ENCODE measurements at places on chromosomes 2 and 18.

GRCh38 chr18:76553715-76554546 is 58.9 kb upstream of the ZNF516 start:
- DNase-seq = no peak

DNA sequence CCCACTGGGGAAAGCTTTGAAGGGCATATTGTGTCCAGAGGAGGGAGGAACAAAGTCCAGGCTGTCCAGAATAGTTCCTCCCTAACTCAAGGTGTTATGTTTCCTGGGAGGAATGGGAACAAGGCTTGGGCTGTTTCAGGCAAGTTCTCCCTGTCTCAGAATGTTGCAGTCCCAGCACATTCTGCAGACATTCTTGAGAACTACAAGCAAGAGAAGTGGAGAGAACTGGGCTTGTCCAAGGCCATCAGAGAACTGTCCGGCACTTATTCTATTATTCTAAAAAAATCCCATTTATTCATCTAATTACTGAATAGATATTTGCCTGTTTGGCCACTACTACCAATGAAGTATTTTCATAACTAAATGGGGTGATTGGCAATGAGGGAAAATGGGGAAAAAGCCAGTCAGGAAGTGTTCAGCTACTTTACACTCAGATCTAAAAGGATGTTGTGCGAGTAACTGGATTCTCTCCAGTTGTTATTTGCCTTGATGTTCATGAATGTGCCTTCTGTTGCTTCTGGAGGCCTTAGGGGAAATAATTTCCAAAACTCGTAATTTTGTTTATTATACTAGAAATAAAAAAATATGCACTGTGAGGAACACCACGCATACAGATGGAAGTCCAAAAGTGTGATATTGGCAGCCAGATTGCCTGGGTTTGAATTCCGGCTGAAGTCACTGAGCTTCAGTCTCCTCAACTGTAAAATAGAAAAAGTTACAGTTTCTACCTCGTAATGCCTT is 300.1 kb upstream of the RND3 start:
- no peak for DNase-seq

DNA sequence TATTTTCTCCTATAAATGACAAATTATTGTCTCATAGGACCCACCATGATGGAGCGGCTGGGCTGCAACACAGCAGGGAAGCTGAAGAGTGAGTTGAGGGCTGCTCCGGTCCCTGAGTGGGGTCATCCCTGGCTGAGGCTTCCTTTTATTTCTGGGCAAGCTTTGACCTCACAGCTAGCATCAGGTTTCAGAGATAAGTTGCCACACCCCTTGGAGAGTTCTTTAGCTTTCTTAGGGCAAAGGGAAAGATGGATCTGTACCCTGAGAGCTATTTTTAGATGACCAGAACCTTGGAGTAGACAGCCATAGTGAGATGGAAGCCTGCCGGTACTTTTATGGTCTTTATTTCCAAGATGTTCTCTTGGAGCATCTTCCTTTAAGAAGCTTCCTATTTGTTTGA is 11.5 kb downstream of the MYL1 start:
- no peak for DNase-seq

DNA sequence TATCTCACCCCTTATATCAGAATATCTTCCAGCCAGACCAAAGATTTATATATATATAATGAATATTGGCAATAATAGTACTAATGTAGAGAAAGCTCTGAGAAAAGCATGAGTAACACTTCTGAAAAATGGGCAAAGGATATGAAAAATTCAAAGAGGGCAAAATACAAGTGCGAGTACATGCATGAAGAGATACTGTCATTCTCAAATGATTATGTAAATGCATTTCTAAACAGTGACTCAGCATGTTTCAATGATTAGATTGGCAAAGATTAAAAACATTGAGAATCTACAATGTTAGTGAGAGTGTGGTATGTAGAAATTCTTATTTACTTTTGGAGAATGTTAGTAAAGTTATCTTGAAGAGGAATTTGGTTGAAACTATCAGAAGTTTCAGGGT is 118.3 kb upstream of the NEDD4L start:
- no peak for DNase-seq

- DNase-seq = no peak
Observed at GRCh38 chr18:62846313-62846712, 131.0 kb downstream of the PHLPP1 start.

DNA sequence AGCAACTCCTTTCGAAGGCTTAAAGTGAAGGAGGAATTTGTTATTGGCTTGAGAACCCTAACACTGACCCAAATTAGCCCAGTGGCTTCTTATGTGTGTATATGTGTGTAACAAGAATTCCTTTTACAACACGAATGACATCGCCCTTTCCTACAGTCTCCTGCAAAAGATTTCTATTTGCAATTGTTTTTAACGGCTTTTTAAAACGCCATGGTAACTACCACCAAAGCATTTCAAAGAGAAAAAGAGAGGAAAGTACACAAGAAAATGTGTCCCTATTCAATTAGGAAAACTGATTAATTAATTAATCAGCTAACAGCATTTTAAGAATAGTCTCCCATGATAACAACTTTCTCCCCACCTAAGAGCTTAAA is 58.1 kb downstream of the PAX3 start:
- DNase-seq = no peak

DNA sequence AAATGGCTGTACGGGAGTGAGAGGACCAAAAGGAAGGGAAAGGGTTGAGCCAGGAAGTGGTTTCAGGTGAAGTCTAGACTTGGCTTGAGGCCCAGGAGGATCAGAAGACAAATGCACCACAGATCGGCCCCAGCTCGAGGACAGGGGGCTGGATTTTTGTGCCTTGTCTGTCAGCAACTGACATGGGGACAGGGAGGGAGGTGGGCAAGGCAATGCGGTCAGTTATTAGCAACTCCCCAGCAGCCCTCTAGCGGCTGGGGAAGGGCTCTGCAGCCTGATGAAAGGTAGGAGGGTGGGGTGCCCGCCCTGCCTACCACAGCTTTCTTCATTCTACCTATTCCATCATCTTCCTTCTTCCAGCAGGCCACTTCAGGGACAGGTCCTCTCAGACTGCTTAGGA is 50.0 kb downstream of the CPO start:
- peak; percentile 10 for DNase-seq

DNA sequence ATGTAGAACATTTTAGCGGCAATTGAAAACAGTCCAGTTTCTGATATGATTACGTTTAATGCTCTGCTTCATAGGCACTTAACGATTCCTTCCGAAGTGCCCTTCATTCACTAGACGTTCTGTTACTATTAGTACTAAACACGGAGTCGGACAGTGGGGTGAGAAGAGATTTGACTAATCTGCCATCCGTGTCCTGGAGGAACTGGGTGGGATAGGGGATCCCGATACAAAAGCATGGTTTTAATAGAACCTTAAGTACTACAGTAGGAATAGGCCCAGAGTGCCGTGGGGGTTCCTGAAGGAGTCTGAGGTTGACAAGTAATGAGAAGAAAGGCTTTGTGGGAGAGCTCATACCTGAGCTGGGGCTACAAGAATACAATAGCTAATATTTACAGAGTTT is 631 bp downstream of the MORN2 start:
- DNase-seq = no peak

GRCh38 chr2:22737144-22737543 is 647.8 kb upstream of the KLHL29 start:
- no peak for DNase-seq

DNA sequence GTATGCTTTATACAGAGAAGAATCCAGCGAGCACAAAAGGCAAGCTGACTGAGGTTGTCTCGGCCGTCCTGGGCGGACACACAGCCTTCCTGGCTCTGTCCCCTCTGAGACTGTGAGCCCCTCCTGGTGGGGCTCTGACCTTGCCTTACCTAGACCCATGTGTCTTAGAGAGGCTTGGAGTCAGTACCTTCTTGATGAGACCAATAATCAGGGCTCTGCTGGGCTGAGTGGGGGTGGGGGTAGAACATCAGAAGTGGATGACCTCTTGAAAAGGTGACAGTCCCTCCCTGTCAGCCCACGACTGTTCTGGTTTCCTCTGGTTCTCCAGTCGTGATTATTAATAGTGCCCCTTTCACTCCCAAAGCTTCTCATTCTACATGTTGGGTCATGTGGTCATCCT is 31.2 kb downstream of the TWIST2 start:
- no peak for DNase-seq

DNA sequence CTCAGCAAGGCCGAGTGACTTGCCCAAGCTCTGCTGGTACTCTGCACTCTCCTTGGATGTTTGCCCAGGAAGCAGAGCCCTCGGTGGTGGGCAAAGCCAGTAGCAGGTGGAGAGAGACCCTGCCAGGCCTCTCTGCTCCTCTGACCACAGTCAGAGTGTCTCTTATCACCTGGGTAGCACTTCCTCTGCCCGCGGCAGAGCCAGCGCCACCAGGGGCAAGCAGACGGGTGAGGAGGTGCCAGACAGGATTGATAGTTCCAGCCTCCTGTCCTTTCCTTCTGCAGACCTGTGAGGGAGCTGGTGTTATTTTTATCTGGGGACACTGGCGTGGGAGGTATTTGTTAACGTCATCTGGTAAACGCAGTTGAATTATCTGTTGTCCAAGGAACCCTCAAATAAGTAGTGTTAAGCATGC is 152.9 kb downstream of the SMAD7 start:
- no peak for DNase-seq

DNA sequence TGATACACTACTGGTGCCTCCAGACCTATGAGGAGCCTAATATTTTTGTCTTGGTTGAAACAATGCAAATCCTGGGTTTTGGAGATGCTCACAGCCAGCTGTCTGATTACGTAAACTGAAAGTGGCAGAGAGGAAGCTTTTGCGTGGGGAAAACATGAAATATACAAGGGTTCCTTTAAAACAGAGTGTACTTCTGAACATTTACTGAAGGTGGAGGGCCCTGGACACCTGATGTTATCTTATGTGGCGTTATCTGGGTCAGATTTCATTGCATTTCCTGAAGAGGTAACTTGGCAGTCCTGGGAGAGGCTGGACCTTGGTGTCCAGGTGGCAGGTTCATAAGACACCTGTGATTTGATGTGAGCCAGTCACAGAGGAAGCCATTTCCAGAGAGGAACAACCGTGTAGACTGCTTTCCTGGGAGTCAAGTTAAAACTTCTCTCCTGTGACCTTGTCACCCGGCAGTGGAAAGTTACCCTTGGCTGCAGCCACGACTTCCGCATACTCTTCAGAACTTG is 105.0 kb downstream of the NEDD4L start:
- no peak for DNase-seq

DNA sequence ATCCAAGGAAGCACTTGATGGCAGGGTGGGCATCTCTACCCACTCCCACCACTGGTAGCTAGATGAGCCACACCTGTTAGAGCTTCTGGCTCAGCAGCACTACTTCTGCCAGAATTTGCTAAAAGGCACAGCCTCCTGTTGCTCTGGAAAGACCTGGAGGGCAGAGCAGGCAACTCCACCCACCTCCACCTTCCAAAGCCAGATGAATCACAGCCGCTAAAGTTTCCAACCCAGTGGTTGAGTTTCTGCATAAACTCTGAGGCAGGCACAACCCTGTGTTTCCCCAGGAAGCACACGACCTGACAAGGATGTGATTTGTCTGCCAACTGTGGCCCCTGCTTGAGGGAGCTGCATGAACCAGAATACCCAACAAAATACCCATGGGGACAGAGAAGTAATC is 111.6 kb upstream of the GCFC2 start:
- no peak for DNase-seq

- DNase-seq = no peak
Observed at GRCh38 chr2:224009605-224010315, 29.3 kb downstream of the SERPINE2 start.

- no peak for DNase-seq
Observed at GRCh38 chr2:149926149-149926548, 338.6 kb upstream of the MMADHC start.

DNA sequence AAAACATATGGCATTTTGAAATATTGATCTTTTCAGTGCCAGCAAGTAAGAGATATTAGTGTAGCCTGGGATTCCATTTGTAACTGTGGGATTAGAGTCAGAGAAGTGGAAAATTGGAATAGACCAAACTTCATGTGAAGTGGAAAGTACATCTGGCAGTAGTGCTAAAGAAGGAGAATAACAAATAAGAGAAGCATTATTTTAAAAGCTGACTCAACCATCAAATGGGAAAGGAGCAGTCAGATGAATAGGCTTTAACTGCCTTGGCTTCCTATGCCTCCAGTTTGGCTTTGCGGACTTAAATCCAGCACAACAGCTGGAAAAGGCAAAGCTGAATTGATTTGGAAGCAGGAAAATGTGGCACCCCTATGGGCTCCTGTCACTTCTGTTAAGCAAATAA is 623.1 kb downstream of the TSN start:
- DNase-seq = no peak

GRCh38 chr2:127418300-127419111 is at the start of gene PROC:
TSS of gene PROC (plus strand) at chr2:127418427. CDS start at chr2:127419943, 1,516 bp downstream.
- DNase-seq = no peak

DNA sequence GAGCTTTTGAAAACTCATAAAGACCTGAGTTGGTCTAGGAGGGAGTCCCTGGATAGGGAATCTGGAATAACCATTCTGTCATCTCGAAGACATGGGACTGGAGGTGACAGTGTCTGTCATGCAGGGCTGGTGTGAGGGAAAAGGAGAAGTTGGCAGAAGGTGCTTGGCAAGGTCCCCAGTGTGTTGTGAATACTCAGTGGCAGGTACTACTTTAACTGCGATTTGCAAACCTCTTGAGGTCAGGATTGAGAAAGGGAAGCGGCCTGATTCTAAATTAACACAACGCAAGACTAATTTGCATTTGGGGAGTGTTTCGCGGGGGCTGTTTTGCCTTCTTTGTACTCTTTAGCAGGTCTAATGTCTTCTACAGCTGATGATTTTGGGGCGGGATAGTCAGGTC is 77.0 kb upstream of the TMEM200C start:
- DNase-seq = no peak

DNA sequence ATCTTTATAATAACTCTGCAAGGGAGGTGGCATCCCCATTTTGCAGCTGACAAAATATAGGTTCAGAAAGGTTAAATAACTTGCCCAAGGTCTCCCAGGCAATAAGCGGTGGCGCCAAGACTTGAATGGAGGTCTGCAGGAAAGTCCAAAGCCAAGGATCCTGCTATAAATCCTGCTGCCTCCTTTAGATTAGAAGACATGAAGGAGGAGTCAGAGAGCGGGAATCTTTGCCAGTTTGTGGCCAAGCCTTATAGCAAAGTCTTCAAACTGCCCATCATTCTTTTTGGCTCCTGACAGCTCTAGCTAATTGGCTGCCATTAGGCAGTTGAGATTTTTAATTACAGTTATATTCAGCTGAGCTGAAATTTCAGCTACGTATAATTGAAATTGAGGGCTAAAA is 114.3 kb downstream of the C1D start:
- DNase-seq = no peak
